ENCODE measurements at places on chromosomes 4 and X.

DNA sequence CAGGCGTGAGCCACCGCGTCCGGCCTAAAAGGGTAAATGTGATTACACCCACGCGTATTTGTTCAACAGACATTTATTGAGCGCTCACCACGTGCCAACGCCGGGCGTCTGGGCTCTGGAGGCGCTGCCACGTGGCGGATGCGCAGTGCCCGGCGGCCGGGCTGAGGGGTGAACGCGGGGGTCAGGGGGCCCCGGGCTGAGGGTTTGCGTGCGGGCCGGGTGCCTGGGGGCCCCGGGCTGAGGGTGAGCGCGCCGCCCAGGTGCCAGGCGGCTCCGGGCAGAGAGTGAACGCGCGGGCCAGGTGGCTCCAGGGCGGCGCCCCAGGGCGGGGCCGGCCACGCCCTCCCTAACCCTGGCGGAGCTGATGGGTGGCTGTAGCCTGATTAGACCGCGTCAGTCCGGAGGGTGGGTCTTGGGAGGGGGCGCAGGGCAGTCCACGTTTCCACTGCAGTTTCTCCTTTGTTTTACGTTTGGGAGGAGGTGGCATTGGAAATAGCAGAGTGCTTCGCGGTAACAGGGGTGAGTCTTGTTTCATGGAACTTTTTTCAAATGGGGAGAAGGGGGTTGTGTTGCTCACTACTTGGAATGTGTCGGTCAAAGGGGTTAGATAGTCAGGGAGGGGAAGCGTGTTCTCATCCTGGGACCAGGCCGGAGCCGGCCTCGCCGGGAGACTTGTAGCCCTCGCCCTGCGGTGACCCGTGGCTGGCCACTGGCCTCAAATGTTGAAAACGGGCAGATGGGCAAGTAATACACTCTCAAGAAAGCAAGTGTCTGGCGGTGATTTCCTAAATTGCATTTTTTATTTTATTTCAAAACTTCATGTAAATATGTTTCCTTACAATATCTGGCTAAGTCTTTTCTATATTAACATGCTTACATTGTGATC, at the start of gene ZFP42:
TSS of gene ZFP42 (plus strand) at position 450 of the 886 bp plus-strand sequence. CDS start 7,037 bp downstream, outside the sequence.
- no peak for DNase-seq

- no peak for DNase-seq
Observed at GRCh38 chr4:185870366-185870765, 58.4 kb upstream of the SORBS2 start.

- no peak for DNase-seq
Observed at GRCh38 chr4:139872274-139872673, 206.7 kb downstream of the MGST2 start.

- no peak for DNase-seq
Observed at GRCh38 chr4:186782302-186782701, 58.6 kb upstream of the FAT1 start.

DNA sequence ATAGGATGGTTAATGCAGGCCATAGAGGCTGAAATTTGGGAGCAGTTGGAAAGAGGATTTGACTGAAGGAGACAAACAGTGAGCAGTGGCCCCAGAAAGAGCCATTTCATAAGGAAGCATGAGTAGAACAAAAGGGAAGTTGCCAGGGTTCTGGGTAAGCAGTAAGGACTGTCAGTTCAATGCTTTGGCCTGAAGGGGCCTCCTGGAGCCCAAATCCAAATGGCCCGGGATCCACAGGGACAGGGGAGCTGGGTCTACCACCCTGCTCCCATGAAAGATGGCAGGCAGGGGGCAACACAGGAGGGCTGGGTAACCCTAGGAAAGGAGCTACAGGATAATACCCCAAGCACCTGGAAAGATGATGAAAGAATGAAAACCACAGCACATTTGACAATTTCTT, 4.1 kb upstream of the INTS6L start:
- DNase-seq = no peak

DNA sequence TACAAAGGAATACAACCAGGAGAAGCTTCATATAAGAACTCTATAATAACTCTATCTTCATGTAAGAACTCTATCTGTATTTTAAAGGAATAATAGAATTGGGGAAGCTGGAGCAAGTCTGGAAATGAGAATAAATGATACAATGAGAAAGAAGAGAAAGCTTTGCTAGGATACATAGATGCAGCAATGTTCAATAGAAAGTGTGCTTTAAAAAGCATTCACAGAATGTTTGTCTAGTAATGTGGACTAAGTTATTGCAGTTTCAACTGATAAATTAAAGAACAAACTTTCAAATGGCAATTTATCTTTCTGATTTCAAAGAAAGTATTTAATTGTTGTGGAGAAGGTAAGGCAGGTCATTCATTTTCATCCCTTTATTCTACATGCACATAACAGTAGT, 104.9 kb downstream of the TTC29 start:
- DNase-seq = no peak

All from activated naive CD4-positive, alpha-beta T cell treated with anti-CD3 and anti-CD28 coated beads, Interleukin-2, amount 50 U/mL, for 16 hours (primary cell).